ENCODE measurements at places on chromosomes 16 and 17.
A peak's percentile ranks its signal among the peaks of the same experiment; 100 is the strongest.

GRCh38 chr17:67392111-67392510 lies 15.0 kb downstream of the PITPNC1 start:
- no peak for DNase-seq

DNA sequence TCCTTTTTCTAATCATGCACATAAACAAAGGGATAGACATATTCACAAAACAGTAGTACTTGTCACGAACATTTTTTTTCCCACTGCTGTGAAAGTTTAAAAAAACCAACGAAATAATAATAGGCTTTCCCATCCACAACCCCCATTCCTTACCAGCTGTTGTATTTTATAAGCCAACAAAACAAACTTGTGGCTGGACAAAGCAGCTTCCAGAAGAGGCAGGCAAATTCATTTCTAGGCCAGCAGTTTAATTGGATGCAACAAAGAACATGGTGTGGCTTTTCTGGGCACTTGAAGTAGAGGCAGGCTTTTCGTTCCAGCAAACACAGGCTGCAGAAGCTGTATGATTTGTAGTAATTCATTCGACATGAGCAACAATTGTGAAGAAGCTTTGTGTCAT lies 56.0 kb upstream of the FAM20A start:
- DNase-seq = no peak

- peak; percentile 91 for DNase-seq
Observed at GRCh38 chr17:44219108-44219615, 313 bp downstream of the UBTF start.

GRCh38 chr16:30553393-30553899 lies 4.7 kb downstream of the ZNF764 start:
- no peak for DNase-seq

DNA sequence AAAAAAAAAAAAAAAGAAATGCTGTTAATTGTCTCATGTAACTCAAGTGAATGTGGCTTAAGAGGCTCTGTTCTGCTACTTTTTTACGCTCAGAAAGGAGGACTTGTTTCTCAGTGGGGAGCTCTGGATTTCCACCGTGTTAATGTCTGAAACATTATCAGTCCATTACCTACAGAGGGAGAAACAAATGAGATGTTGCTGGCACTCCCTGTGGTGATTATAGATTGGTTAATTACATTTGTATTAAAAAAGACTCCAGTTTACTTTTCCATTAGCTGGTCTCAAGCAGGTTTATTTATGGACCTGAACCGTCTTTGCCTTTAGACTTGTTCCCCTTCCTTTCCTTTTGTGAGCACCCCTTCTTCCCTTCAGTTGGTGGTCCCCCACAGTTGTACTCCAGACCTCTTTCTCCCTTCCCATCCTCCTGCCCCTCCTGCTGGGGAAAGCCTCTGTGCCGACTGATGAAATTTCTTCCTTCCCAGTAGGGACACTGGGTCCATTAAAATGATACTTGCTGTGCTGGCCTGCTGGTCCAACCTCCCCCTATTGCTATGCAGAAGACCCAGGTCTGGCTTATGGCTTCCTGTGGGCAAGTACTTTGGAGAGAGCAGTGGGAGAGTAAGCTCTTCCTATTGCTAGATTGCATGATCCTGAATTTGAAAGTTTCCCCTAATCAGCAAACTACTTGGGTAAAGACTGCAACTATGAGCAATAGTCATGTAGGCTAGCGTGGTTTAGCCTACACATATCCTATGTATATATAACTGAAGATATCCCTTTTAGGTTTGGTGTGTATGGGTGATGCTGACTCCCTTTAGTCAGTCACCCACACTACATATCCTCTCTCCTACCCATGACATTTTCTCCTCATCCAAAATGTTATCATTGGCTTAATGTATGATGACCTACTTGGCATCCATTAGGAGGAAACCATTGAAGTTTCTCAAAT lies 8.1 kb downstream of the CDC6 start:
- no peak for DNase-seq

GRCh38 chr17:69710926-69711325 lies 296.4 kb downstream of the MAP2K6 start:
- no peak for DNase-seq

DNA sequence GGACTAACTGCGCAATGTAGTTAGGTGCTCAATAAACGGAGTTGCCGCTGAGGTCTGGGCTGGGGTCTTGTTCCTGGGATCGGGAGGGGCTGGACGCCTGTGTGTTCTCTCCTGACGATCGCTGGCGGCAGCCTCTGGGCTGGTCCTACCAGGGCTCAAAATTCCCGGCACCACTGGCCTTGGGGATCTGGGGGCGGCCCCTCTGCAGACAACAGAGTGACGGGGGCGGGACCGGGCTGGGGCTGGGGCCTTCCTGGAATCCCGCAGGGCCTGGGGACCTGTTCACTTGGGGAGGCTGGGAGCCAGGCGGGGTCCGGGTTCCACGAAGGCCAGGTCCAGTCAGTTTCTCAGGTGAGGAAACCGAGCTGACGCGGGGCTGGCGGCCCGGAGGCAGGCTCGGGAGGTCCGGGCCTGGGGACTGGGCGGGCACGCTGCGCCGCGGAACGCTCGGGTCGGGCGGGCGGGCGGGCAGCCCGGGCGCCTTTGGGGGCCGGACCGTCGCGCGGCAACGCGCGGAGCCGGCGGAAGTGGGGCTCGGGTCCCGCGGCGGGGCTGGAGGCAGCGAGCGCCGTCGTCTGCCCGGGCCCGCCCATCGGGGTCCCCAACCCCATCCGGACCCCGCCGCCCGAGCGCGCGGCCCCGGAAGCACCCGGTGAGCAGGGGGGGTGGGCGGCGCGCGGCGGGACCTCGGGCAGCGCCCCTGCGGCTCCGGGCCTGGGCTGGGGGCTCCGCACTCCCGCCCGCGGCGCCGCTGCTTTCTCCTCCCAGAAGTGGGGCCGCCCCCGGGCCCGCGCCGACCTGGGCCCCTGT lies at the start of gene PIGQ:
TSS of gene PIGQ (plus strand) at position 524 of the 810 bp plus-strand sequence. CDS start 4,107 bp downstream, outside the sequence.
- DNase-seq = peak; percentile 86

GRCh38 chr16:47887496-47887895 lies 268.3 kb downstream of the ABCC12 start:
- no peak for DNase-seq

- no peak for DNase-seq
Observed at GRCh38 chr16:50706250-50706649, 12.8 kb downstream of the NOD2 start.

GRCh38 chr16:17149904-17150483 lies 320.8 kb downstream of the XYLT1 start:
- DNase-seq = no peak

GRCh38 chr17:2238432-2239169 lies 65.0 kb downstream of the SMG6 start:
- no peak for DNase-seq

- DNase-seq = no peak
Observed at GRCh38 chr17:61131585-61131984, 268.1 kb upstream of the TBX2 start.

DNA sequence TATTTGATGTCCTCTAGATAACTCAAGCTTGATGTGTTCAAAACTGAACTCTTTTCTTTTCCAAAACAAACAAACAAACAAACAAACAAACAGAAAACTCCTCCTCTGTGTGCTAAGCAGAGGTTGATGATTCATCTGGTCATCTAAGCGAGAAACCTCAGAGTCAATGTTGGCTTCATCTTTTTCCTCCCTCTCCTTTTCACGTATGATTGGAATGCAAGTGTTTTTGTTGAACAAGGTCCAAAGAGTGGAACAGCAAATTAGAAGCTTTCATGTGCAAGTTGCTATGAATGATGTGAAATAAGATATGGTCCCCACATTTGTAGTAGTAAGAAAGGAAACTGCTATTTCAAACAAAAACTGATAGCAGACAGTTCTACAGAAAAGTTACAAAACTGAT lies 52.5 kb downstream of the TBX4 start:
- DNase-seq = no peak

DNA sequence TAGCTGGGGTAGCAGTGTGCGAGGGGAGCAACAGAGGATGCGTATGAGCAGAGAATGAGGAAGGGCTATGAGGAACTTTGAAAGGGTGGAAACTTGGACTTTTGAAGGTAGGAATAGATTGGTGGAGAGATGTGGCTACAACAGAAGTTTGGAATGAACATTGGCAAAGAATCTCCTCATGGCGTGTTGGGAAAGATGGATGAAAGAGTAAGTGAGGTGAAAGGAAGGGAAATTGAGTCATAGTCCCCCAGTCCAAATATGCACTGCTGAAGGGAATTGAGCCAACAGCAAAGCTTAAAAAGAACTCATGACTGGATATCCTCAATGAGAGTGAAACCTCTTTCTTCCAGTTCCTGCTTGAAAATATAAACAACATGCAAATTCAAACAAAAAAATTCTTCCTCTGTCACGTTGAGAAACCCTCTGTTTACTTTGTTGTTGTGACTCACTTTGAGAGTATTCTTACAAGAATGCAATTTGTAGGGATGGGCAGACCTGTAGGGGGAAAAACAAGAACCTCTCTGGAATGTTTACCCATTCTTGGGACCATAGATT lies 313.2 kb upstream of the KCNJ16 start:
- no peak for DNase-seq

DNA sequence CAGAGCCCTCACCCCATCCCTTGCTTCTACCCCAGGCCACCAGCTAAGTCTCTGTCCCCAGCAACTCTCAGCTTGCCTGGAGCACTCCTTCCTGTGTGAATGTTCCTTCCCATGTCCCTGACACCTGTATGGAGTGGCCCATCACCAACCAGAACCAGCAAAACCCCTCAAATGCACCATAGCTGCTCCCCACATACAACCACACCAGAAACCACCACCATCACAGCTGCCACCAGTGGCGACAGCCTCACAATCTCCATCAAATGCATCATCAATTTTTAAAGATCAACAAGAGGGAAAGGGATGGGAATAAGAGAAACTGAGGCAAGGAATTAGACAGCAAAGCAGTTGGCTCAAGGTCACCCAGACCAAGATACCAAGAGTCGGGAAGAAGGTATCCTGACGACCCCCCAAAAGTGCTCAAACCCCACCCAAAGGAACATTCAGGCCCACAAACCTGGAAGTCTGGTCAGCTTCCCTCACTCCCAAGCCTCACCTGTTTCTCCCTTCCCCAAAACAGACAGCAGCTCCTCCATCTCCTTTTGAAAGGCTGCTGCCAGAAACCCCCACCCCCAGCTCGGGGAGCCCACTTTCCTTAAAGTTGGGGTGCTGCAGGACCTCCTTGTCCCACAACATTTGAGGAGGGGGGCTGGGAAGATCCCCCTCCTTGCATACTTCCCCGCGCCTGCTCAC lies 1.8 kb downstream of the SRCIN1 start:
- DNase-seq = peak; percentile 48

- DNase-seq = no peak
Observed at GRCh38 chr17:4480929-4481898, 17.5 kb upstream of the SPNS2 start.

DNA sequence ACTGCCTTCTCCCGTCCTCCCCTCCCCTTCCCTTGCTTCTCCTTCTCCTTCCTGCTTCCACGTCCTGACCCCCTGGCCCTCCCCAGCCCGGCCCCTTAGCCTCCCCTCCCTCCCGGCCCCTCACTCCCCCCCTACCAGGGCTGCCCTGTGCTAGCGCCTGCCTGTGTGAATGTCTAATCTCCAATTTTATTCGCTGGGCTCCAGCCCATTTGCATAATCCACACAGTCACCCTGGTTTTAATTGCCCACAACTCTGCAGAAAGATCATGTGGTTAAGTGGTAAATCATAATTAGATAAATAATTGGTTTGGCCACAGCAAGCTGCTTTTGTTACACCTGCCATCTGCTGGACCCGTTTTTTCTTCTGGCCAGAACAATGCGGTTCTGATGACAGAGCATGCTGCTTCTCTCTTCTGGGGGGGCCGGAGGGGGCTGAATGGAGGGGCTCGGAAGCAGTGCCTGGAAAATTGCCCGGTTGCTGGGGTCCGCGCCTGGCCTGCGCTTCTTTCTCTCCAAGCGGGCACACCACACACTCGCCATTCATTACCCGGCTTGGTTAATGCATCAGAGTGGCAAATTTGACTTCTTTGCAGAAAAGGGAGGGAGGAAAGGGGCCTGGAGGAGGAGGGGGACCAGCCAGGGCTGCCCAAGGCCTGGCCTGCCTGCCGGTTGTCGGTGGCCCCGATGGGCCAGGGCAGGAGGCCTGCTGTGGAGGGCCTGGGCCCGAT lies 19.5 kb upstream of the GSE1 start:
- DNase-seq = no peak

- no peak for DNase-seq
Observed at GRCh38 chr17:40915721-40916256, 21.7 kb downstream of the KRT23 start.

DNA sequence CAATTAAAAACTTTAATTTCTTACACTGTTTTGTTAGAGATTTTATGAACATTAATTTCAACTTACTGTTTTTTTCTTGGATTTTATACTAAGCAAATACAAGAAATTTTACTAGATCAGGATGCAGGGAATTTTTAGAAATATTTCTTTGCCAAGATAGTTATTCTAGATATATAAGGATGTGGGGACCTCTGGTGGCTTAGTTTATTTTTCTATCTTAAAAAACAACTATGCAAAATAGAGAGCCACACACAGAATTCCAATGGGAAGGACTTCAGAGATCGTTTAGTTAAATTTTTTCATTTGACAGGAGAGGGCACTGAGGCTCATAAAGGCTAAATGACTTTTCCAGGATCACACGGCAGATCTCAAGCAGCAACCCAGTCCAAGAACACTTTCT lies 23.0 kb upstream of the CAPNS2 start:
- DNase-seq = no peak

- DNase-seq = no peak
Observed at GRCh38 chr16:65537336-65537735, 415.5 kb upstream of the CDH11 start.

- no peak for DNase-seq
Observed at GRCh38 chr16:22055881-22056280, 36.5 kb upstream of the VWA3A start.

- DNase-seq = no peak
Observed at GRCh38 chr17:70080541-70081347, 5.7 kb downstream of the KCNJ16 start.

DNA sequence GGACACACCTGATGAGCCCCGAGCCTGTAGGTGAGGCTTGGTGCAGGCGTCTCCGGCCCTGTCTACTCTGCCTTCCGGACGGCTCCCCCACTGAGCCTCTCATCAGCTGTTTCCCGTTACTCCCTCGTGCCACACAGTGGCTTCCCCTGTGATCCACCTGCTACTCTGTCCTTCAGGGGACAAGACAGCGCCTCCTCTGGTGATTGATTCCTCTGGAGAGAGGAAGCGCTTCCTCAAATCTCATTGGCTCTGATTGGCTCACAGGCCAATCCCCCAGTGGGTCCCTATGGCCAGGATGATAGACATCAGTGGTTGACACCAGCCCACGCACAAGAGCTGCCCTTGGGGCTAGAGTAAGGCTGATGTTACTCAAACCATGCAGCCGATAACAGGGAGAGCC lies 24.0 kb downstream of the RNF213 start:
- DNase-seq = no peak

- DNase-seq = no peak
Observed at GRCh38 chr16:19842426-19843157, 42.1 kb downstream of the GPRC5B start.

GRCh38 chr17:15418781-15419180 lies 48.6 kb downstream of the CDRT4 start:
- no peak for DNase-seq
